ENCODE measurements at places on chromosomes 6 and 20.

DNA sequence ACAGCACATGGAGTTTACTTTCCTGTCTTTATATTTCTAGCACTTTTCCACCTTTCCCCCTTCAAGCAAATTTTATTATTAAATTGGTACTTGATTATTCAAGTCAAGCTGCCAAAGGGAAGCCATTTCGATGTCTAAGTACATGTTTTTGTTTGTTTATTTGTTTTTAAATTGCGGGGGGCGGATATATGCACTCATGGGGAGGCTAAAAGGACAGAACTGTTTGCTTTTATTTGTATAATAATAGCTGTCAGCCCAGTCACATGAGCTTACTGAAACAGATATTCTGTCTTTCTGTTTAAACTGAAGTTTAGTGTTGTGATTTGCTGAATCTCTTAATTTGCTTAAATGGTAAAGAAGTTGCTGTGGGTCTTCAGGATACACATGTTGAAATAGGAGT is 49.6 kb upstream of the PLCG1 start:
- DNase-seq: no peak

GRCh38 chr6:103011605-103012004 is 1618.1 kb downstream of the GRIK2 start:
- no peak for DNase-seq

GRCh38 chr20:62879275-62880146 is 17.9 kb upstream of the TCFL5 start:
- no peak for DNase-seq

GRCh38 chr20:19026121-19026878 is 186.1 kb upstream of the SLC24A3 start:
- DNase-seq: no peak

GRCh38 chr6:11909696-11910132 is 102.4 kb upstream of the HIVEP1 start:
- peak; percentile 66 for DNase-seq

Data from M059J (cell line).